ENCODE measurements at places on chromosomes 1 and 21.

- peak; percentile 12 for DNase-seq
These were observed 51.0 kb downstream of the RUNX3 start for GRCh38 chr1:24878775-24879742.

DNA sequence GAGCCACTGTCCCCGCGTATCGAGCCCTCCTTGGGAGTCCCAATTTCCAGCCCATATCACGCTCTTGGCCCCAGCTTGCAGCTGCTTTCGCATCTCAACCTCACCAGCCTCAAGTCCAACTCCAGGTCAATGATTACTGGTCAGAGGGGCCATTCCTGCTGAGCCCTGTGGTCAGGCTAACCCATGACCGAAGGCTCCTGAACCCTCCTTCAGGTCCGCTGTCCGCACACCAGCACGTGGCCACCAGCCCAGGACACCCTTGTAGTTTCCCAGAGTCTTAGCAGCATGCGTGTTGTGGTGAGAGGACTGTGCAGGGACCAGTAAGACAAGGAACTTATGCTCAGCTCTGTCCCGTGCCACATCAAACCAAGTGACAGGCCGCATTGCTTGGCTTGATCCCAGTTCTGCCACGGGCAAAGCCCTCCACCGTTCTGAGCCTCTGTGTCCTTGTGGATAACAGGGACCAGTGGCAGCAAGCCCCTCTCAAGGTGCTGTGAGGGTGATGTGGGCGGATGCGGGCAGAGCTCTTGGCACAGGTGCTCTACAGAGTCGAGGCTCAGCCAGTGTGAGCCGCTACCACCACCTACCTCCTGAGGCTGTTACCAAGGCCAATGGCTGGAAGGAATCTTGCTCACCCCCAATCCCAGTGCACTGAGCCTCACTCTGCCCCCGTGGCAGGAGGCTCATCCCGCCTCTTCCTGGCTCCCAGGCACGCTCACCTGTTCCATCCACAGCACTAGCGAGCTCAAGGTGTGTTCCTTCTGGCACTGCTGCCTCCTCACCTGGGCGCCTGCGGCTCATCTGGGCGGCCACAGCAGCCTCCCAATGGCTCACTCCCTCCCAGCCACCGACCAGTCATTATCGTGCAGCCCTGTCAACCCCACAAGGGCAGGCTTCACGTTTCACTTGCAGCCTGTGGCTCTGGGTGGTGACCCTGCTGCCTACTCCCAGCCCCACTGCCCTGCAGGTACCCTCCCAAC, 20.4 kb downstream of the KRTAP10-1 start:
- no peak for DNase-seq

DNA sequence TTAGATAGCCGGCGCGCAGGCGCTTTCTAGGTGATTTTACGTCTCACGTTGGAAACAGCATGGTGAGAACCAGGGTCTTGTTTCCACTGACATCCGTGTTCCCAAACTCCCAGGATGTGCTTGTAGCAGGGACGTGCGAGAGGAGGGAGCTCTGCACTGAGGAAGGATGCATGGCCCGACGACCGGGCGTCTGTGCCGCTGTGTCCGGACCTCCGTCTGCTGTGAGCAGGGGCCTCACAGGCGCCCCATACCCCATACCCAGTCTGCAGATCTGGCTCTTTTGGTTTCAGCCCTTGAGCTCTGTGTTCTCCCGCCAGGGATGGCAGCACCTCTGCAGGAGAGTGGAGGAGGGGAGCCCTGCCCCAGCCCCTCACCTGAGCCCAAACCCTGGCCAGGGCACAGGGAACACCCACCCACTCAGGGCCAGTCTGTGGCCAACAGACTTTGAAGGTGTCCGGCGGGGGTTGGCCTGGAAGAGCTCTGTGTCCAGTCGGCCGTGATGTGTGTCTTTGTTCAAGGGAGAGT, 67.2 kb upstream of the COL6A1 start:
- DNase-seq: no peak

- no peak for DNase-seq
These were observed 7.0 kb downstream of the FAAP20 start for GRCh38 chr1:2187619-2188018.

GRCh38 chr1:30307182-30307581, 416.2 kb downstream of the MATN1 start:
- no peak for DNase-seq

GRCh38 chr1:210441028-210441427, 112.3 kb downstream of the HHAT start:
- DNase-seq: no peak

DNA sequence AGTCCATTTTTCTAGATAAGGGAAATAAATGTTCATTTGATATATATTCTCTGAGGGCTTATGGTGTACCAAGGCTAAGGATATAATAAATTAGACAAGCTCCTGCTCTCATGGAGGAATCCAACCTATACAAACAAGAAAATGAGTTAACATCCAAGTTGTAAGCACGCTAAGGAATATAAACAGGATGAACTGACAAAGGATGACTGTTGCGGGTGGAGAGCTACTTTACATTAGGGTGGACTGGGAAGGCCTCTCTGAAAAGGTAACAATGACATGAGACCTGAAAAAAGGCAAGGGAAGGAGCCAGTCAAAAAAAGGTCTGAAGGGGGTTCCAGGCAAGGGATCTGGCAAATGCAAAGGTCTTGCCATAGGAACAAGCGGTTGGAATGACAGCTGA, 3.1 kb downstream of the BCAR3 start:
- no peak for DNase-seq

- DNase-seq: no peak
These were observed 111.4 kb upstream of the HOOK1 start for GRCh38 chr1:59703226-59703917.

DNA sequence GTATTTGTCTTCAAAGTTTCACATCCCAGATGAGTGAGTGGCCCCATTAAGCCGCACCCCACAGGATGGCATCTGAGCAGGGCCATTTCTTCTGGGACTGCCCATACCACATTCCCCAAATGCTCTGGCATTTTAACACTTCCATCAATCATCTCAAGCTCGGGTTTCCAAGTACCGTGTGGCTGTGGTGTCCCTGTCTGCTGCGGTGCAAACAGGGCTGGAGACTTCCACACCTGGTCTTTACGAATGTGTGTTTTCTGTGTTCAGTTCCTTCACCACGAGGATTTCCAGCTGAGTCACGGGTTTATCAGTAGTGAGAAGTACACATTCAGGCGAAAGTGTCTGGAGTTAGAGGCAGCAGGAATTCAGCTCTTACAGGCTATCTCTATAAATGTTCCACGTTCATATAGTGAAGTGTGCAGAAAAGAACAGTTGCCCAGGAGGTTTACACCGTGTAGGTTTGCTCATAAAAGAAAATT, 195.2 kb downstream of the RHOU start:
- DNase-seq: no peak

DNA sequence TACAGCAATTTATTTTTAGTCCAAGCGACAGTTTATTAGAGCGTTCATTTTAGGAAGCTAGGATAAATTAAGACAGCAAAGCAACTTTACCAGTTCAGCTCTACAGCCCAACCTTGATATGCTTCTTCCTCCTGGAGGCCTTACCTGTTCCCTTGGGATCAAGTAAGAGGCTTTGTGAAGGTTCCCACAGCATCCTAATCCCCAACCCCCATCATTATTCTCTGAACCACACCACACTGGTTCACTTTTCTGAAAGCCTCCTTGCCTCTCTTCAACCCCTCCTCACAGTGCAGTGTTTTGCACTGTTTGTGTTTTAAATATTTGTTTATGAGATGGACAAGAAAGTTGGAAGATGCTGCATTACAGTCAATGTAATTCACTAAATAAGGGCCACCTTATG, 126.3 kb upstream of the CXADR start:
- no peak for DNase-seq

DNA sequence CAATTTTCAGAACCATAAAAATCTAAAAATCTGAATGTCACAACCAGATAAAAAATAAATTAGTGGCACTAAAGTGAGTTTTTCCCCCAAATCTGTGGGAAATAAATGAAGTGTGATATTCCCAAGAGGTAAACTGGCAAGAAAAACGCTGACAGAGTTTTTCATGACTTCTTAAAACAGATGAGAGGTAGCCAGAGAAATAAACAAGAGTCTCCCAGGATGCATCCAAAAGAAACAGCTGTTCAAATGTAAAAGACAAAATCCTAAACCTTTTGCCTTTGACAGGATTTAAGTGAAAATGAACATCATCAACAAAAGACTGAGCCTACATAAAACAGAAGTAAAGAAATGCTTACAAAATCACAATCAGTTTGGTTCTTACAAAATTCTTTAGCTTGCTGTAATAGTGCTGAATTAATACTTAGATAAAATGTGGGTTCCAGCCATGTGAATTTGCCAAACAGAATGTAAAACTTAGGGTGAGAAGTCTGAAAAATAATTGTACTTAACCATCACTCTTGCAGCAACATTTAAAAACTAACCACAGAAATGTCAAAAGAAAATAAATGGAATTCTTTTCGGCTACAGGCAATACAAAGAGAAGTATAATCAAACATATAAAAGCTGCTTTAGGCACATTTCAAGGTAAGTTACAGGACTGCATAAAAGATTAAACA, 133.6 kb downstream of the EIF4G3 start:
- DNase-seq: no peak

DNA sequence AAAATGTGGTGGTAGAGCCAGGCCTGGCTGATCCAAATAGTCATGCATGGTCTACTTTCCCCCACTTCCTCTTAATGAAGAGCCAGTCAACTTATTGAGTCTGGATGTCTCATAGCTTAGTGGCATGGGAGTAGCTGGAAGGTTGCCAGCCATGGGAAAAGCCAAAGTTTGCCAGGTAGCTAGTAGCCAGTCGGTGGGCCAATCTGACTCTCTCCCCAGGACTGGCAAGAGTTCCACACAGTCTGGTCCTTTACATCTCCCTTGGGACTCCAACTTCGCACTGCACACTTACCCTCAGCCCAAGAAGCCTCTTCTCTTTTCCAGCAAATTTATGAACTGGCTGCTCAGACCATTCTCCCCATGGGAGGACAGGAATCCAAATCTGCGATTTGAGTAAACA, 8.3 kb downstream of the WARS2 start:
- DNase-seq: no peak

- no peak for DNase-seq
These were observed 57.9 kb downstream of the FMN2 start for GRCh38 chr1:240149484-240150094.

DNA sequence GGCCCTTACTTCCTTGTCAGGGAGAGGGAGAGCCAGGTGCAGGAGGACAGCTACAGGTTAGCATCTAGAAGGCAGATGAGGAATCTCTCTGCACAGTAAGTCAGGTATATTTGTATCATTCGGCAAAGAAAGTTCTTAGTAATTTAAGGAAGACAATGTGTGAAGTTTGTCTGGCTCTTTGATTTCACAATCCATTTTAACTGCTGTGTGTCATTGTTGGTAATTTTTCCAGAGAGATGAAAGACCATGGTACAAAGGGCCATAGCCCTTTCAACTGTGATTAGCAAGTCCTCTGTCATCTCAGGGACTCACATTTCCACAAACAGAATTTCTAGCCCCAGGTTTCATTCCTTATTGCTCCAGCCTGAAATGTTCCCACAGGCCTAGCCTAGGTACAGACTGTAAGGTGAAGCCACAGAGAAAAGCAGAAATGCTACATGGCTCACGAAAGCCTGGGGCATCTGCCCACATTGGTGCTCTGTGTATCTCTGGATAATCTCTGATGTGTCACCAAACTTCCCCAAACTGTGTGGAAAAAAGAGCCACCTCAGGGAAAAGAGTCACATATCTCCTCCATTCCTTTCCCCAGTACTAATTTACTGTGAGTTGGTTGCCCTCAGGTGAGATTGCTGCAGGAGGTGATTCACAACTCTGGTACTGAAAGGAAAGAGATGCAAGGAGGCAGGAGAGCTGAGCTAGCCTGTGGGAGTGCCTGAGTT, 70.6 kb downstream of the SYT6 start:
- no peak for DNase-seq

DNA sequence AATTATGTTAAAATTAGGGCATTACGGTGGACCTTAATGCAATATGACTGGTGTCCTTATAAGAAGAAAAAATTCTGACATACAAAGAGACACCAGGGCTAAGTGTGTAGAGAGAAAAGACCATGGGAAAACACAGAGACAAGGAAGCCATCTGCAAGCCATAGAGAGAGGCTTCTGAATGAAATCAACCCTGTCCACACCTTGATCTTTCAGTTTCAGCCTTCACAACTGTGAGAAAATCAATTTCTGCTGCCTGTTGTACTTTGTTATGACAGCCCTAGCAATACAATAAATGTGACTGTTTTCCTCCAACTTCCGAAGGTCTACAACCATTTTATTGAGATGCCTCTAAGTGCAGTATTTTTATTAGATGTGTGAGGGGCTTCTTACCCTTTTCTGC, 1407.2 kb downstream of the MRPL39 start:
- DNase-seq: no peak

- peak; percentile 87 for DNase-seq
These were observed 3.3 kb upstream of the DENND2D start for GRCh38 chr1:111203681-111204200.

DNA sequence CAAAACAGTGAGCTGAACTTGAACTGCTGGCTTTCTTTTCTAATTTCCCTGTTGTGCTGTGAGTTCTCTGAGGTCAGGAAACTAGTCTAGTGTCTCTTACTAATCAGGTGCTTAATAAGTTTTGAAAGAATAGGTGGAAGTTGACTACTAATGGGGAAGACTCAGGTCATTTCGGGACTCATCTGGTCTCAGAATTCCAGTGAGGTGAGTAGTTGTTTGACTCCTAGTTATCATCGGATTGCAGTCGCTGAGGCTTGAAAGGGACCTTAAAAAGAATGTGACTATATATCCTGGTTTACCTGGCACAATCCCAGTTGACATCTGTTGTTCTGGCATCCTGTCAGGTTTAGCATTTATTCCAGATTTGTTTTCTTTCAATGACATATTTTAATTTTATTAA, 81.4 kb upstream of the SPAG17 start:
- DNase-seq: no peak

DNA sequence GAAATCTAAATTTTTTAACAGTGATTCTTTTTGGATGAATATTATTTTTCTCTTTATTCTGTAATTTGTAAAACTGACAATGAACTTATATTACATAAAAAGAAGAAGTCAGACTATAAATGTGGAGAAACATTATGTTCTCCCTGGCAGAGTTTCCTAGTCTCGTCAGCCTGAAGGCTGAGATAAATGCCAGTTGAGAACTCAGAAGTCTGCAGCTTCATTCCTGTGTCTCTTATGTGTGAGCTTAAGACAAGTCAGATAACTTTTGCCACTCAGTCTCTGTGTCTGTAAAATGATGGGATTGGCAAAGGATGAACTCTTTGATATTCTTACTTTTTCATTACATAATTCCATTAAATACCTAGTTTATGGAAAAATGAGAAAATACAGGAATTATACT, 568.8 kb upstream of the ZRANB2 start:
- no peak for DNase-seq

- no peak for DNase-seq
These were observed 39.6 kb upstream of the PLEKHO1 start for GRCh38 chr1:150110116-150110515.
